ENCODE measurements at places on chromosomes 4 and X.

DNA sequence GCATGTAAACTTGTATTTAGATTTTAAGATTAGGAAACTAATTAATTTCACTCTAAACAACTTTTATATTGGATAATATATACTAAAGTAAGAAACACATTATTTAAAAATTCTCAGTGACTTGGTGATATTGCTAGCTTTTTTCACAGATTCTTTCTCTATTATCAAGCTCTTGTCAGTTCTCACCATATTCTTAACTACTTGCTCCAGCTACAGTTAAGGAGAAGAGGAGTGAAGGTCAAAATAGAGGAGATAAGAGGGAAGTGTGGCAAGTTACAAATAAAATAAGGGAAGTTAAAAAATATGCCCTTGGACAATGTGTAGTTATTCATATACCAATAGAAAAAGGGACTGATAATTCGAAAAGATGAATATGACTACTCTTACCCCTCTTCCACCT, 34.7 kb upstream of the NAF1 start:
- no peak for DNase-seq

DNA sequence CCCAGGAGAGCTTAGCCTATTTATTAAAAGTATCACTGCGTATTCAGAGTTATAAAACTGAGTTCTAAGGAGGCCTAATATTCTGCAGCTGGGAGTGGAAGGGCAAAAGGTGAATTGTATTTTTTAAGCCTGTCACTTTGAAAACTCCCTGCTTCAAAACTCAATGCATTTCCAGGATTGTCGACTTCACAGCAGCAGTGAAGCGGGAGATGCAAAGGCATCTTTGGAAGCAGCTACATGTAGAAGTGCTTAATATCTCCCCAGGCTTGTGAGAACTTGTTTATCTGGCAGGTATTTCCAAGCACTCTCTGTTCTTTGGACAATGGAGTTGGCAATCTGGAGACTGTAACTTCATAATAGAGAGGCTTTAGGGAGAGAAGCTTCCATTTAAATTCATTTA, 717.5 kb upstream of the SLIT2 start:
- DNase-seq = no peak

DNA sequence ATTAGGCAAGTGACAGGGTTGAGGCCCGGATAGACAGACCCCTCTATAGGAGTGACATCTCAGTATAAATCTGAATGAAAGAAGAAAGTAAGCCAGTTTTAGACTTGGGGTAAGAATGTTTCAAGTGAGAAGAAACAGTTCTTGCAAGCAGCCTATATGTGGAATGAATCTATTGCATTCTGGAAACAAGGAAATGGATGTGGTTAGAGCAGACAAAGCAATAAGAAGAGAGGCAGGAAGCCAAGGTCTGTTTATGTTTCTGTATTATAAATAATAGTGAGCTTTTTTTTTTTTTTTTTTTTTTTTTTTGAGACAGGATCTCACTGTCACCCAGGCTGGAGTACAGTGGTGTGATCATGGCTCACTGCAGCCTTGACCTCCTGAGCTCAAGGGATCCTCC, 255.8 kb downstream of the UNC5C start:
- DNase-seq = no peak

DNA sequence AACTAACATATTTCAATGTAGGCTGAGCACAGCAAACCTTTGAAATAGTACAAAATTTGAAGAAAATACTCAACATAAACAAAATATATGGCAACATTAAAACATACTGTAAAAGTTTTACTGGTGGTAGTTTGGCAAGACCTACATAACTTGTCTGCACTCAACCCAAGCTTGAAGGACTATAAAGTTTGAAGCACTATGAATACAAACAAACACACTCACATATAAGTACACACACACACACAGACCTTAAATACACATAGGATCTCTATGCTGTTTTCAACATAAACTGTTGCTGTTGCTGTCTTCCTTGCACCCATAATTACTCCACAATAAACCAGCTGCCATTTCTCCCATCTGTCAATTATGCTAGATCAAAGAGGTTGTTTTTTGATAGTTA, 589.6 kb downstream of the IL15 start:
- DNase-seq = no peak

GRCh38 chrX:80266979-80267378, 153.3 kb upstream of the TENT5D start:
- DNase-seq = no peak

DNA sequence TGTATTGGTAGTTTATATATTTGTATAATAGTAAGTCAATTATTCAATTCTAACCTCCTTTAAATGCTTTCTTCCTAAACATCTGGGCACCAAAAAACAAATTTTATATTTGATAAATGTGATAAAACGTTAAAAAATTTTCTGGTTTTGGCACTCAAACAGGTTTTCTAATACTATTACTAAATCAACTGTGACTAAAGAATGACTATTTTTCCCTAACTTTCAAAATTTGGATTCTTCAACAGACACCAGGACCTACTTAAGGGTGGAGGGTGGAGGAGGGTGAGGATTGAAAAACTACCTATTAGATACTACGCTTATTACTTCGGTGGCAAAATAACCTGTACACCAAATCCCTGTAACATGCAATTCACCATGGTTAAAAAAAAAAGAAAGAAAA, 555.5 kb downstream of the IL15 start:
- no peak for DNase-seq
